ENCODE measurements at places on chromosomes 1 and 21.

- DNase-seq = no peak
Measured at GRCh38 chr1:36696261-36696940, 213.7 kb upstream of the CSF3R start.

GRCh38 chr1:11362547-11363021 is 89.6 kb downstream of the UBIAD1 start:
- no peak for DNase-seq

- no peak for DNase-seq
Measured at GRCh38 chr21:24395320-24395923, 1211.9 kb downstream of the MRPL39 start.

- DNase-seq = no peak
Measured at GRCh38 chr1:71577451-71578131, 496.8 kb upstream of the ZRANB2 start.

GRCh38 chr1:47563201-47563600 is 125.4 kb downstream of the FOXD2 start:
- DNase-seq = no peak

GRCh38 chr1:42136466-42136865 is 16.7 kb upstream of the GUCA2B start:
- DNase-seq = no peak

GRCh38 chr1:90044346-90044745 is 49.4 kb downstream of the ZNF326 start:
- no peak for DNase-seq

GRCh38 chr21:45225741-45226327 is 61.9 kb downstream of the POFUT2 start:
- no peak for DNase-seq

- no peak for DNase-seq
Measured at GRCh38 chr21:25535849-25536248, 71.4 kb downstream of the MRPL39 start.

DNA sequence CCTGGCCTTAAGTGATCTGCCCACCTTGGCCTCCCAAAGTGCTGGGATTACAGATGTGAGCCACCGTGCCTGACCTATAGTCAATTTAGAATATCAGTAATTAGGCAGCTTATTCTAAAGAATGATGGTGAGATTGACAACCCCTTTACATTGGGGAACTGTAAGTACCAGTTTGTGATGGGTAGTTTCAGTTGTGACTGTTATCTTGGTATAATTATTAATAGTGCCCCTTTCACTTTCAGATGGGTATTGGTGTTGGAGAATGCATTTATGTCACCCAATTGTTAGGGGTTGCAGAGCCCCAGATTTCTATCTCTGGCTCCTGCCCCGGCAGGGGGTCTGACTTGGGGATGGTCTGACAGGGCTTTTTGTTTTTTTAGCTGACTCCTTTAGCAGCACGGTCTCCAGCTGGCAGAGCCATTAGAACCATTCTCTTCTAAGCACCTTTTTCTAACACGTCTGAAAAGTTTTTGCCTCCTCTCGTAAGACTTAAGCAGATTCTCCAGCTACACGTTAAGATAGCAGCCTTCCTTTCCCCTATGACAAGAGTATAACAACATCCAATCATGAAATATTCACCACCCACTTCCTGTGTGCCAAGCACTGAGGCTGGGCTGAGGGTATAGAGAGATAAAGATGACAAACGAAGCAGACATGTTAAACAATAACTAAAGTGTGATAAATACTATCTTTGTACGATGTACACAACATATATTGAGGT is 157.8 kb downstream of the SDCCAG8 start:
- DNase-seq = no peak

- no peak for DNase-seq
Measured at GRCh38 chr1:183721041-183721440, 67.9 kb upstream of the APOBEC4 start.

- no peak for DNase-seq
Measured at GRCh38 chr1:222654849-222655248, 37.0 kb downstream of the MIA3 start.

GRCh38 chr1:156458181-156458503 is 42.4 kb downstream of the MEF2D start:
- no peak for DNase-seq

DNA sequence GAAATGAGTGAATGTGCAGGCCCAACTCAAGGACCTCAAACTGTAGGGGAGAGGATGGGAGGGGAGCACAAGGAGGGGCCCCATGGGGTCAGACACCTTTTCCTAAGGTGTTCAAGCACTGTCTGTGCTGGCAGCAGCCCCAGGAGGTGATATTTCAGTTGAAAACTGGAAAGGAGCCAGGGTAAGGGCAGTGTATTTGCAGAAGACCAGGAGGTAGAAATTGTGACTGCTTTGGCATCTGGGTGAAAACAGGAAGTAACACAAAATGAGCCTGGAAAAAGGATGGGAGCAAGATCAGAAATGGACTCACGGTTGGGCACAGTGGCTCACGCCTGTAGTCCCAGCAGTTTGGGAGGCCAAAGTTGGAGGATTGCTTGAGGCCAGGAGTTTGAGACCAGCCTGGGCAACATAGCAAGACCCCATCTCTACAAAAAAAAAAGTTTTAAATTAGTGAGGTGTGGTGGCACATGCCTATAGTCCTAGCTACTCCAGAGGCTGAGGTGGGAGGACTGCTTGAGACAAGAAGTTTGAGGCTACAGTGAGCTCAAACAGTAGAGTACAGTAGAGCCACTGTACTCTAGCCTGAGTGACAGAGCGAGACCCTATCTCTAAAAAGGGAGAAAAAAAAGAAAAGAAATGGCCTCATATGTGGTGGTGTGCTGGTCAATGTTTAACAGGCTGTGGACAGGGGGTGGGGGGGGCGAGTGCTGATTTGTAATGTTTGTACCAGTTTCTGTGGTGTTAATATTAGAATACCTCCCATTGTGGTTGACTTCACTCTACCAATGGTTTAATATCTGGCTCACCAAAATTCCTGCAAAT is 76.2 kb upstream of the ANGPTL1 start:
- no peak for DNase-seq

- DNase-seq = no peak
Measured at GRCh38 chr1:113103048-113103447, 30.1 kb downstream of the LRIG2 start.

GRCh38 chr1:211698161-211699026 is 23.0 kb upstream of the NEK2 start:
- peak; percentile 68 for DNase-seq

GRCh38 chr21:43902441-43902840 is 37.4 kb downstream of the AGPAT3 start:
- no peak for DNase-seq

DNA sequence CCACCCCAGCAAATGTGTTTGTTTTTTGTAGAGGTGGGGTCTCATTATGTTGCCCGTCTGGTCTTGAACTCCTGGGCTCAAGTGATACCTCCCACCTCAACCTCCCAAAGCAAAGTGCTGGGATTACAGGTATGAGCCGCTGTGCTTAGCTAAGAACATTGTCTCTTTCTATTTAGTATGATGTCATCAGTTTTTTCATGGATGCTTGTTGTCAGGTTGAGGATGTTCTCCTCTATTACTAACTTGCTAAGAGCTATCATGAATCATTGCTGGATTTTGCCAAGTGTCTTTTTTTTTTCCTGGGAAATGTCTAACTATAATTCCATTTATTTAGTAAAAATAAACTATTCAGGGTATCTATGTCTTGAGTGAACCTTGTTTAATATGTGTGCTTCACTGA is 19.0 kb upstream of the MPC2 start:
- DNase-seq = no peak

GRCh38 chr1:209797978-209798639 is 7.8 kb downstream of the IRF6 start:
- DNase-seq = no peak

DNA sequence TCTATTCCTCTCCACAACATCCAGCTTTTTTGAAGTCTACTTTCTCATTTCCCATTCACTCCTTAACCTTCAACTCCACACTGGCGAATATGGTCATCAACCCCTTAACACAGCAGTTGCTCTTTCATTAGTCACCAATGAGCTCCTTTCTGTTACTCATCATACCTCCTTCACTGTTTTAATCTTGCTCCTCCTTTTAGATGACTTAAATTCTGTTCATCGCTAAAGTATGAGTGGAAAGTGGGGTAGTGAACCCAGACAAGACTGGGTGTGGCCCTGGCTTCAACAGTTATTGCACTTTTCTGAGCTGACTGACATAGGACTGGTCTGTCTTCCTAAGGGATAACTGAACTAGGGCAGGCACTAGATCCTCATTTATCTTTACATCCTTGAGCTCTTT is 51.3 kb downstream of the AKT3 start:
- no peak for DNase-seq

DNA sequence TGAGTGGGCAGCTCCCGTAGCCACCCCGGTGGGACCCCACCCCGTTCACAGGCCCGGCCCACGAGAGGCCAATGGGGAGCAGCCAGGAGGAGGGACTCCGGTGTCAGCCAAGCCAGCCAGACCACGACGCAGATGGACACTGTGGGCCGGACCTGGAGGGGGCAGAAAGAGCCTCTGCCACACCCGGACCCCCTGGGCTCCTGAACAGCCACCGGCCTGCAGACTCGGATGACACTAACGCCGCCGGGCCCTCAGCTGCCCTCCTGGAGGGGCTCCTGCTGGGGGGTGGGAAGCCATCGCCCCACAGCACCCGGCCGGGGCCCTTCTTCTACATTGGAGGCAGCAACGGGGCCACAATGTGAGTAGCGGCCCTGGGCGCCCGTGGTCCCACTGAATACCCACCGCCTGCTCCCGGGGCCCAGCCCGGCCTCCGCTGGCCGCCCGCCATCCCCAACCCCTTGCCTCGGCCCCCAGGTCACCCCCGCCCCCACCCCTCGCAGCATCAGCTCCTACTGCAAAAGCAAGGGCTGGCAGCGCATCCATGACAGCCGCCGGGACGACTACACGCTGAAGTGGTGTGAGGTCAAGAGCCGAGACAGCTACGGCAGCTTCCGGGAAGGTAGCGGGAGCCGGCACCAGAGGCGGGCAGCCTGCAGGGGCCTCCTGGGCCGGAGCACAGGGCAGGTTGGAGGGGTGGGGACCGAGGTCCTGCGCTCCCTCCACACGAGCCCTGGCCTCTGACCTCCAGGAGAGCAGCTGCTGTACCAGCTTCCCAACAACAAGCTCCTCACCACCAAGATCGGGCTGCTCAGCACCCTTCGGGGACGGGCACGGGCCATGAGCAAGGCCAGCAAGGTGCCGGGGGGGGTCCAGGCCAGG is 6.5 kb downstream of the TTLL10 start:
- no peak for DNase-seq

DNA sequence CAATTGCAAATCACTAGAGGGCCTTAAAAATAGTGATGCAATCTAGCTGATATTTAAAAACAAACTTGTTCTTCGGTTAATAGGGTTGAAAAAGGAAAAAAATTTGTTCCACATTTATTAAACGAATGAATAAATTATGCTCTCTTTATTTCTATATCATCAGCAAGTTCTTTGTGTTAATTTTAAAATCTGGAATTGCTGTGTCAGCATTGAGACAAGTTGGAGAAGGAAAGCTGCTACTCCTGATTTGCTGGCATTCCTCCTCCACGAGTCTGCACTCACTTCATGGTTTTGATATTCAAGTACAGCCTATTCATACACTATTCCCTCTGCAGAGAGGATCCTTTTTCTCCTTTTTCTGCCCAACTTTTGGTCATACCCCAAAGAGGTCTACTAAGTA is 117.6 kb downstream of the MRPL39 start:
- no peak for DNase-seq

- no peak for DNase-seq
Measured at GRCh38 chr1:116133696-116134475, 22.7 kb downstream of the MAB21L3 start.

- peak; percentile 52 for DNase-seq
Measured at GRCh38 chr1:112808861-112809684, 93.9 kb upstream of the PPM1J start.

DNA sequence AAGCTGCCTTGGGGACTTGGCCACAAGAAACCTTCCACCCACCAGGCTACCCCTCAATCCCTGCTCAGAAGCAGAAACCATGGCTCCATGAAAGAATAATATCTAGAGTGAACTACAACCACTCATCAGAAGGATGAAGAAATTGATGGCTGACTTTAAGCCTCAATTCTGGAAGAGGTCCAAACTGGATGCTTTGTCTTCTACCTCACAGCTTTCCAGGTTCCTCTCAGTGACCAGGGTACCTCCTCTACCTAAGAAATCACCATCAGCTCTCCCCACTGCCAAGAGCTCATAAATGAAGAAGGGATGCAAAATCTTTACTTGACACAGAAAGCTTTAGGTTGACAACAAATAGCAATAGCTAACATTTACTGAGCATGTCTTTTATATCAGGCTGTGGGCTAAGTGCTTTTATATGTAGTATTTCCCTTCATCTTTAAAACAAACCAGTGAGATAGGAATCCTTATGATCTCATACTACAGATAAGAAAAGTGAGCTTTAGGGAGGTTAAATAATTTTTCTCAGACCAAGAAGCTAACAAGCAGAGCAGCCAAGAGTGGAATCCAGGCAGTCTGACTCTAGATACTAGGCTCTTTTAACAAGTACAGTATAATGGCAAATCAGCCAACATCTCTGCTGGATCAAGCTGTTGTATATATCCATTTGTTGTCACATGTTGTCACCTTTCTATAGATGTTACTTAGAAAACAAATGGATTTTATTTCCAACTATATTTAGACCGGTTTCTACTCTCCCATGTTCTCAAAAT is 243.0 kb upstream of the SGIP1 start:
- no peak for DNase-seq

DNA sequence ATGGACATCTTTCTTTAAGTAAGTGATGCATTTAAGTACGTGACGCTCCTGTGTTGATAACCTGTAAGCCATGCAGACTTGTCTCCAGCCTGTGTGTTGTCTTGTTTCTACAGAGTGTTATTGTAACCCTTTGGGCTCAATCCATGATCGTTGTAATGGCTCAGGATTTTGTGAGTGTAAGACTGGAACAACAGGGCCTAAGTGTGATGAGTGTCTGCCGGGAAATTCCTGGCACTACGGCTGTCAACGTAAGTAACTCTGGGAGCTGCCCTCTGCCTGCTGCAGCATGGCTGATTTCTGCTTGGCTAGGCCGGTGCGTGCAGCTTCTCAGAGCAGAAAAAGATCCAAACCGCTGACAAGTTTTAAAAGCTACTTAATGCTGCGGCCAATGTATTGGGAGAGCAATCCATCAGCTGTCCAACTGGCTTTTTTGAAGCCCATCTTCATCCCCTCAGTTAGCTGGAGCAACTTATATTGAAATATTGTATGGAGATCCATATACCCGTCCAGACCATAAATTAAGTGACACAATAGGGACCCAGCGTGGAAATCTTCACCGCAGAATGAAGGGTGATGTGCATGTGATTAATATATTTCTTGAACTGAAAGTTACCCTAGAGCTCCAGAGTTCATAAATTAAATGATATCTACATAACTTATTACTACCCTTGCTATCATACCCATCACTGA is 295.9 kb downstream of the NTNG1 start:
- DNase-seq = no peak

- DNase-seq = no peak
Measured at GRCh38 chr1:51442198-51442597, 76.9 kb downstream of the EPS15 start.

DNA sequence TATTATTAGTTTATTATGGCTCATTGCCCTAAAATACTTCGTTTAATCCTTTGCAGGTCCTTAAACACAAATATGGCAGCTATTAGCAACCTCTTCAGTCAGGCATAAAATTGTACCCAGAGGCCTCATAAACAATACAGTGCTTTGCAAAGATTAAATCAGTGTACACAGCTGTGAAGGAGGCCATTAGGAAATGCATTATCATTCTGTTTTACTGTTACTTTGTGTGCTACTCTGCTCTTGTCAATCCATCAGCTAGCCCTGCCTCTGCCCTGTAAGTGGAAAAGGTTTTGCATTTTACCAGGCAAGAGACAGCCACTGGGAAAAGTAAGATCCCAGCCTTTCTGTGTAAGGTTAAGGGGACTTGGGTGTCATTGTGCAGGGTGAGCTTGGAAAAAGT is 415.7 kb upstream of the DAB1 start:
- DNase-seq = peak; percentile 96
